Natural killer cell (primary cell): ENCODE measurements at places on chromosomes 4 and X. TPM values are rescaled to one million over a fixed set of nuclear protein-coding genes. Genes with fewer than 3 reads are reported as not detected.

- DNase-seq: no peak
These were observed 81.6 kb downstream of the NSUN7 start for GRCh38 chr4:40831146-40831907.

GRCh38 chr4:48103483-48104139, 30.4 kb downstream of the TXK start:
- no peak for DNase-seq

DNA sequence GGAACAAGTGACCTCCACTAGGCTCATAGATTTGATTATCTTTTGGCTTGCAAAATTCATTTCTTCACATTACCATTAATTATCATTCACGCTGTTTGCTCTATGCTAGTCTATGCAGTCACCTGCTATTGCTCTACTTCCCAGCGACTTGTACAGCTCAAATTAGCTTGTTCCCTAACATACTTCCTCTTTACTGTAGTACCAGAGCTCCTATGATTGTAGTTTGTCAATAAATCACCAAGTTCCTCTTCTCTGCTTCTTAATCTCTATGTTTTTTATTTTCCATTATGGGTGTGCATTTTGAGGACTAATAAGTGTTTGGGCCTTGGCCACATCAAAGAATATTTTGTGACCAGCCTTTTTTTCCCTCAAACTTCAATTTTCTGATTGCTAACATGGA, 6.2 kb upstream of the GSPT2 start:
- DNase-seq: no peak

DNA sequence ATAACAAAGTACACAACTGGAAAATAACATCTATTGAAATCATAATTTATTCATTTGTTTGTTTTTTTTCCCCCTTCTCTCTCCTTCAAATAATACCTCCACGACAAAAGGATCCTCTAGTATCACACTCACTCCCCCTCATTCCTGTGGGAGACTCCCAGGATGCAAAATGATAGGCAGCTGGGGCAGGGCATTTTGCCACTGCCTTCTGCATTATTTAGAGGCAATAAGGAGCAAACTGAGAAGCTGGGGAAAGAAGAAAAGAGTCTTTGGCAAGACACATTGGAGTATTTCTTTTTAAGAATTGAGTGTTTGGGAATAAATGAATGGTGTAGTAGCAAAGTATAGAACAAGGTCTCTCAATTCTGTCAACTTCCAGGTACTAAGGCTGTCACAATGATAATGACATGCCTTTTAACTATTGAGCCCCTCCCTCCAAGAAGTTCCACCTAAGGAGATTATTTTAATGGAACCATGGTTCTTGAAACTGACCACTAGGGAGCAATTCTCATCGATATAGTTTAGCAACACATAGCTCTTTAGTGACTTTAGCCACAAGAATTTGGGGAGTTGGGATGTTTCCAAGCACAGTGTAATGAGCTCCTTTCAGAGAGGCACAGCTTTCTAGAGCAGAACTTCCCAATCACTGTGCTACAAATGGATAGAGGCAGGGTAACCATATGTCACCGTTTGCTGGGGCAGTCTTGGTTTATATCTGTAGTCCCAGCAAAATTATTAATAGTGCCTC, 303.3 kb downstream of the FRMPD4 start:
- no peak for DNase-seq

The SPRY1 gene
- total RNA-seq: 8.7 TPM

- no peak for DNase-seq
These were observed 130.7 kb upstream of the RPS6KA6 start for GRCh38 chrX:84318661-84319060.
